ENCODE measurements at places on chromosomes 3 and 15.

DNA sequence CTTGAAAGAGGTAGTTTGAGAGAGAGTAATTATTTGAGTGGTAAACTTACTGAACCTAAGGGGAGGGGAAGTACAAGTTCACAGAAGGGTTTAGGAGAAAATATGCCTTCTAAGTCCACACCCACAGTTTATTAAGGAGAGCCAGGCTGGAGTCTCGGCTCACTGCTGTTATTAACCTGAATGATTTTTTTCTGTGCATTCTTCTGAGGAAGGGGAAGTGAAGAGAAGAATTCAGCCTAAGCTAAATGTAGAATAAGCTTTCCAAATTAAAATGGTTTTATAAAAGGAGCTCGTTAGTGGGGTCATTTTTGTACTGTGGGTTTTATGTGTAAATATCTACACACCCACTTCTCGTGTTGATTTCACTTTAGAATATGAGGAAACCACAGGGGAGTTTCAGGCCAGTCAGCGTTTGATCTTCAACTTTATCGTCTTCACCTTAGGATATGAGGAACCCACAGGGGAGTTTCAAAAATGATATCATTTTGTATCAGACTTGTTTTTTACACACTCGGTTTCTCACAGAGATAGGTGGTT lies 1.5 kb downstream of the WHAMM start:
- DNase-seq, result peak; percentile 74

GRCh38 chr3:33044676-33045075 lies 52.3 kb downstream of the GLB1 start:
- peak; percentile 50 for DNase-seq

DNA sequence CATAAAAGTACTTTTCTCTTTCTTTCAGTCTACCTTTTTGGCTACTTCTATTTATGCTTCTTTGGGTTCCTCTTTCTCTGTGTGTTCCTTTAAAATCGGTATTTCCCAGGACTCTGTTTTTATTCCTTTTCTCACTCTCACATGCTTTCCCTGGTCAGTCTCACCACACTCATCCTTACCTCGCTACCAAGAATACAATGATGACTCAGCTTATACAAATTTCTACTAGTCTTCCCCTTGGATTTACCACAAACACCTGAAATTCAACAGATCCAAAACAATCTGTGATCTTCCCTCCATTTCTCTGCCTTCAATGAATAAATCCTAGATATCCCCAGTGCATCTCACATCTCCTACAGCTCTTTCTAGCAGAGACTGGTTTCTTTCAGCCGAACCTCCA lies 52.9 kb downstream of the TUBGCP4 start:
- DNase-seq, result no peak

DNA sequence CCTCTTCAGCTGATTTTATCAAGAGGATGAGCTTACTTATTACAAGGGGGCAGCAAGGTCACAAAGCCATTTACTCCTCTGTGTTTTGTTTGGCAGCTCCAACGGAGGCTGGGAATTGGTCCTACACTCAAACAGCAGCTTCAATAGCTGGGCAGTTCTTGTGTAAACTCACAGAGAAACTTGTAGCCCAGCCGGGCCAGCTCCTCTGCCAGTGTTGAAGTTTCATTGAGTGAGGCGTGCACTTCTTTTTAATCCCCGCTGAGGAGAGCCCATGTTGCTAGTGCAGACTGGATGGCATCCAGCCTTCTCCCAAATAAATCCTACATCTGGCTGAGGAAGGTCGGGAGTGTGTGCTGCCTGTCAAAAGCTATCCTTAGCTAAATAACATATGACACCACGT lies 59.5 kb downstream of the BFSP2 start:
- DNase-seq, result no peak

DNA sequence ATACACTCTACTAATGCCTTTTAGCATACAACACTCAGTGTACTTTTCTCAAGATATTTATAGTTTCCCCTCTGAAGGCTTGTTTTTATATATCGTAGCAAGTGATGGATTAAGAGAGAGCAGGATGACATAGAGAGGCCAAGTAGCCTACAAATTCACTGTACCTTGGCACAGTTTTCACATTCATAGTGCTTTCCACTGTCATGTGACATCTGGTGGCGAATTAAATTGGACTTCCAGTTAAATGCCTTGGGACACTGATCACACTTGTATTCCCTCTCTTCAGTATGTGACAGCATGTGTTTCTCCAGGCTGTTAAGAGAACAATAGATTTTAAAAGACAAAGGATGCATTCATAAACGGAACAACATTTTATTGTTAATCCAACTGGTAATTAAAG lies 541.1 kb downstream of the MECOM start:
- no peak for DNase-seq

DNA sequence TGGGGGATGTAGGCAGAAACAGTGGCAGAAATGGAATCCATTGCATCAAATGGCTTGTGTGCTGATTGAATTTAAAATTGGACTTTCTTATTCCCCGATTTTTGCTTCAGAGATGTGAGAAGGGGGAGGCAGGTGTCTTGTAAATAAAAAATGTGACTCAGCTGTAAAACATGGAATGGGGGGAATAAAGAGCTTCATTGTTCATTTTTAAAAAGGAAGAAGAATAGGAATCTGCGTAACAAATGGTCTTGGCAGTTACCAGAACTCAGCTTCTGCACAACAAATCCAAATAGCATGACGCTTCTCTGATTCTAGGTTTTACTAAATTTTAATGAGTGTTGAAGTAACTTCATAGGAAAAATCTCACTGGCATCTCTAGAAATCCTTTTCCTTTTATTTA lies 323.9 kb upstream of the GBE1 start:
- no peak for DNase-seq

DNA sequence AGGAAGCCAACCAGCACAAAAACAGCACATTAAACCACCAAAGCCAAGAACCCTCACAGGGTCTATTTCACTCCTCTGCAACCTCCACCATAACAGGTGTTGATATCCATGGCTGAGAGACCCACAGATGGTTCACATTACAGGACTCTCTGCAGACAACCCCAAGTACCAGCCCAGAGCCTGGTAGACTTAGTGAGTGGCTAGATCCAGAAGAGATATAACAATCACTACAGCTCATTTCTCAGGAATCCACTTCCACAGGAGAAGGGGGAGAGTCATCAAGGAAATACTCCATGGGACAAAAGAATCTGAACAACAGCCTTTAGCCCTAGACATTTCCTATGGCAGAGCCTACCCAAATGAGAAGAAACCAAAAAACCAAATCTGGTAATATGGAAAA lies 168.1 kb upstream of the CD96 start:
- DNase-seq, result no peak

- no peak for DNase-seq
Observed at GRCh38 chr3:15998911-15999310, 175.6 kb upstream of the GALNT15 start.

DNA sequence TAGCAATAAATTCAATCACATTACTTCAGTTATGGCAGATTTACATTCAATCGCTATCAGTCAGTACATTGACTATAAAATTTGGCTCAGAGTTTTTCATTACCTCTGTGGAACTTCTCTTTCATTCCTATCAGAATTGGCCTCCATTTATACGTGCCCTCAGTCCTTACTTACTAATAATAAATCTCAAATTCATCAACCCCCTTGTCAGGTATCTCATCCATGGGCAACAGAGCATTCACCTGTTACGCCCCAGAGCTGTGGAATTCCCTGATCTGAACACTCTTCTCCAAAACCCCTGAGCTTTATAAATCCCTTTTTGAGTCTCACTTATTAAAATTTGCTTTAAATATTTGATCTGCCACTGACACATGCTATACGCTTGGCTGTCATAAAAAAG lies 492.9 kb downstream of the GBE1 start:
- no peak for DNase-seq
